T-helper 9 cell (primary cell): ENCODE measurements at places on chromosomes 11 and 22.

DNA sequence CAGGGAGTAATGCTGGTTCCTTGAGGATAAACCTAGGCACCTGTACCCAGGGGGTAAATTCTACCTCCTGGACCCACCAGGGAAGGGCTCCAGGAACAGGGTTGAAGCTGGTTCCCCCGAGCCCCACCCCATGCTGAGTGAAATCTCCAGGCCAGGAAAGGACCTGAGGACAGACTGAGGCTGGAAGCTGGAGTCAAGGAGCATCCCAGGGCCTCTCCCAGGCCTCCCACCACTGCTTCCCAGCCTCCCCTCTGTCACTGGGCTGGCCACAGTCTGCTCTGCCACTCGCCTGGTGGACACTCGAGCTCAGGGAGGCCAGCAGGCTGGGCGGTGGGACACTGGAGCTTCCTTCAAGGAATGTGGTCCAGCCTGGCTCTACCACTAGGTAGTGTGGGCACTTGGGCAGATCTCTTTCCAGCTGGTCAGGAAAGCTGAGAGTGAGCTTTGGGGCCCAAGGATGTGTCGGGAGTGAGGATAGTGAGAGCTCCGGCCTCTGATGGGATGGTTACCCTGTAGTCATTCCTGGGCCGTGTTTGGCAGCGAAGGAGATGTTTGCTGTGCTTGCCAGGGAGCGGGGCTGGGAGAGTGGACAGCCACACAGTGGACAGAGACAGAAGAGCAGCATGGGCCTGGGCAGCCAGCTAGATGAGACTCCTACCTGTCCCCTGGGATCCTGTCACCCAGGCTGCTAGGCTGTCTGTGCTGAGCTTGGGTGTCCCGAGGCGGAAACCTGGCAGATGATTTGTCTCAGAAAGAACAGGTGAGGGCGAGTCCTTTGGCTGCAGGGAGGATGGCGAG, 3.4 kb downstream of the OVOL1 start:
- DNase-seq, result no peak

- no peak for DNase-seq
Observed at GRCh38 chr11:76854709-76855108, 6.0 kb upstream of the ACER3 start.

DNA sequence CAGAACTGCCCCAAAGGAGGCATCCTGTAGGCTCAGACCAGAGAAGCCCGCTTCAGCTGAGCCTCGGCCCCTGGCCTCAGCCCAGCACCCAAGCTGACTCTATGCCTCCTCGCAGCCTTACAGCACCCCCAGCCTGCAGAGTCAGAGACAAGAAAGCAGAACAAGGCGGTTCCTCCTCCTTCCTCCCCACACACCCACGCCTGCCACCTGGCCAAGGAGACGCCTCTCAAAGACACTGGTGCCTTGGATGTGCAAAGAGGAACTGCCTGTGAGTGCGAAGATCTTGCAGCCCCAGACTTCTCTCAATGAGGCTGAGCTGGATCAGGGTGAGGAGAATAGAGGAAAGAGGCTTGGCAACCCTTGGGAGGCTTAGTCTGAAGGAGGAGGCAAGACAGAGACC, 60.2 kb downstream of the PDE2A start:
- no peak for DNase-seq

- DNase-seq, result peak; percentile 44
Observed at GRCh38 chr11:61834278-61835048, 6.4 kb downstream of the FADS2 start.

- no peak for DNase-seq
Observed at GRCh38 chr11:134049303-134049702, 19.6 kb upstream of the JAM3 start.

DNA sequence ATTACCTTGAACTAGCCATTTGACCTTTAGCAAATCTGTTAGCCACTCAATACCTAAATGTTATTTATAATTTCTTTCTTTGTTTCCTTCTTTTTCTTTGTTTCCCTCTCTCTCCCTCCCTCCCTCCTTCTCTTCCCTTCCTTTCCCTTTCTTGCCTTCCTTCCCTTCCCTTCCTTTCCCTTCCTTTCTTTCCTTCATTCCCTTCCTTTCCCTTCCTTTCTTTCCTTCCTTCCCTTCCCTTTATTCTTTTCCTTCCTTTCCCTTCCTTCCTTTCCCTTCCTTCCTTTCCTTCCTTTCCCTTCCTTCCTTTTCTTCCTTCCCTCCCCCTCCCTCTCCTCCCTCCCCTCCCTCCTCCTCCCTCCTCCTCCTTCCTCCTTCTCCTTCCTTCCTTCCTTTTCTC, 75.7 kb upstream of the KCNA4 start:
- no peak for DNase-seq

GRCh38 chr22:30894371-30894740, 74.2 kb downstream of the MORC2 start:
- DNase-seq, result no peak

GRCh38 chr11:34359548-34359891, 1.7 kb upstream of the ABTB2 start:
- no peak for DNase-seq

DNA sequence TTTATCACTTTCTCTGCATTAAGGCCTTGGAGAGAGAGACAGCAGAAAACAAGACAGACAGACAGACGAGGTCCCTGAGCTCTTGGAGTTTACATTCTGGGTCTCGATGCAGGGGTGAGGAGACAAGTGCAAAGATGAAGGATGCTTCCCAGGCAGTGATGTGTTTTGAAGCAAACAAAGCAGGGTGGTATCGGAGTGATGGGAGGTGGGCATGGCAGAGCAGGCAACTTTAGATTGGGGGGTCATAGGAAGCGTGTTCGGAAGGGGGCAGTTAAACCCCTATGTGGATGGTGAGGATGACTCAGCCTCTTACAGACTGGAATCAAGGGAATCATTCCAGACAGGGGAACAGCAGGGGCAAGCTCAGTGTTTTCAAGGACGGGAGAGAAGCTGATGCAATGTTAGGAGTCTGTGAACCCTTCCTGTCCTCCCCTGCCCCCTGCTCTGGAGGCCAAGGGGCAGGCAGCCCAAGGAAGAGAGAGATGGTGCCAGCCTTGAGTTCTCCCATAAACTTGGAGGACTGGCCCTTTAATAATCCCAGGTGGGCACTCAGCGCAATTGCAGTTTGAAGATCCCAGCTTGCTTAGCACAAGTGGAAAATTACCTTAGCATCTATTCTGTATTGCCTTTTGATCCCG, 180.2 kb downstream of the CHST1 start:
- DNase-seq, result no peak

DNA sequence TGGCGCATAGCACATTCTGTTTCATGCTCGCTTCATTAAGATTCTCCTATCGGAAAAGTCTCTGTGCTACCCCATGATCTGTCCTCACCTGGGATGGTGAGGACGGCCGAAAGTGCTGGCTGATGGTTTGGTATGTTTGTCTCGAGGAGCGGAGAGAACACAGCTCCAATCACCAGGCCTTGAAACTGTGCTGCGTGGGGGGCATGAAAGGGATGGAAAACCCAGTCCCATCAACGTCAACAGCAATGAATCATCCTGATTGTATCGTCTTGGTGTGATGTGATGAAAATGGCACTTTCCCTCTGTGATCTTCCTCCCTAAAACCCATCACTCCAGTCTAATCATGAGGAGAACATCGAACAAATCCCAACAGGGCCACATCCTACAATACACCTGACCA, 8.4 kb downstream of the FXYD6 start:
- no peak for DNase-seq

- DNase-seq, result no peak
Observed at GRCh38 chr11:95066716-95067038, at the start of gene SRSF8. Gene SRSF8, plus strand, starts transcription at chr11:95066919. Its CDS starts 308 bp downstream, at chr11:95067227.

DNA sequence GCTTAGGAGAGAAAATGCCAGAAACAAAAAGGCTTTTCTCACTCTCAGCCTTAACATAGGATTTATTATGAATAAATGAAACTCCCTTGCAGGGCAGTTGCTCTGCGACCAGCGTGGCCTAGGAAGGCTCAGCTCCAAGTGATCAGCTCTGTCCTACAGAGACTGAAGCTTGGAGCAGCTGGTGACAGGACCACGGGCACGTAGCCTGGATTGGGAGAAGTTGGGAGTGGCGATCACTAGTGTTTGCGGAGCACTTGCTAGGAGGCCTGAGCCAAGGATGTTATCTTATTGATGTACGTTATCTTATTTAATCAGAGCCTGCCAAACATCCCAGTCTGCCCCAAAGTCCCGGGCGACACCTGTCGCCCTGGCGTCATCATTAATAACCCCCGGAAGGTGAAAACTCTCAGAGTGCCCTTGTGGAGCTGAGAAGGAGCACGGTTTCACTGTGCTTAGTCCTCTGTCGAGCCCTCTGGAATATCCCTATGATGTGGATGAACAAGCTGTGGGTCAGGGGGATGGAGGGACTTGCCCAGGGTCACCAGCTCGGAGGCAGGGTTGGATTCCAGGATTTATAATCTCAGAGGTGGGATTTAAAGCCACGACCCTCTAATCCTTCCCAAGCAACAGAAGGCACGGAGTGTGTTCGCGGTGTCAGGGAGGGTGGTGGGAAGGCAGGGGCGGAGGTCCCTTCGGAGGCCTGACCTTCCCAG, 40.8 kb upstream of the SMIM38 start:
- no peak for DNase-seq

DNA sequence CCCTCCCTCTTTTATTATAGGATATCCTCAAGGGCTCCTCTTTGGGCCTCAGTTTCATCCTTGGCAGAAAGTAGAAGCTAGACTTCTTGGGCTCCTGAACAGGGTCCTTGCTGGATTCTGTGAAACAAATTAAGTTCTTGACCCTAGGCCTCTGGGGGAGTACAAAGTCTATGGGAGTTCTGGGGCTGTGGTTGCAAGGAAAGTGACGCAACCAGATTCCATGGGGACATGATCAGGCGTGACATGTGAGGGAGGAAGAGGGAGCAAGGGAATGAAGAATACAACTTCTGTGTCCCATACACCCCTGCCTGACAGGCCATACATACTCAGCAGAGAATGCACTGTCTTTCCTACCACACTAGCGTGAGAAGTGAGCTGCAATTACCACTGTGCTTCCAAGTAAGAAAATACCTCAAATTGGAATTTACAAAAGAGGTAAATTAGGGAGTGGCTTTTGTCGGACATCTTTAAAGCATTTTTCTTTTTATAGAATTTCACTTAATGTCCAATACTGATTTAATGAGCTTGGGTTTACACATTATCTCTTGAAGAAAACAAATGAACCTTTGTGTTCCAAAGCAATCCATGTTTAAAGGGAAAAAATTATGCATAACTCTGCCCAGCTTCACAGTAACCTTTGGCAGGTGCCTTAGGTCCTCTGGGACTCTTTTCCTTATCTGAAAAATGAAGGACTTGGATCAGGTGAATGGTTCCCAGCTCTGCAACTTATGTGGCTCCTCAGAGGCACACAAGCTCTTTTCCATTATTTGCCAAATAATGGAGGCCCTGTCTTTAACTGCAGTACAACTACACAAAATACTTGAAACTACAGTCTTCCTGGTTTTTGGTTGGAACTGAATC, 38.9 kb downstream of the LIMK2 start:
- no peak for DNase-seq

- no peak for DNase-seq
Observed at GRCh38 chr22:41417622-41418390, 28.8 kb downstream of the TOB2 start.

- DNase-seq, result no peak
Observed at GRCh38 chr11:117026593-117027330, 71.5 kb downstream of the SIK3 start.

GRCh38 chr11:14969901-14970323, 2.2 kb downstream of the CALCA start:
- DNase-seq, result peak; percentile 26

DNA sequence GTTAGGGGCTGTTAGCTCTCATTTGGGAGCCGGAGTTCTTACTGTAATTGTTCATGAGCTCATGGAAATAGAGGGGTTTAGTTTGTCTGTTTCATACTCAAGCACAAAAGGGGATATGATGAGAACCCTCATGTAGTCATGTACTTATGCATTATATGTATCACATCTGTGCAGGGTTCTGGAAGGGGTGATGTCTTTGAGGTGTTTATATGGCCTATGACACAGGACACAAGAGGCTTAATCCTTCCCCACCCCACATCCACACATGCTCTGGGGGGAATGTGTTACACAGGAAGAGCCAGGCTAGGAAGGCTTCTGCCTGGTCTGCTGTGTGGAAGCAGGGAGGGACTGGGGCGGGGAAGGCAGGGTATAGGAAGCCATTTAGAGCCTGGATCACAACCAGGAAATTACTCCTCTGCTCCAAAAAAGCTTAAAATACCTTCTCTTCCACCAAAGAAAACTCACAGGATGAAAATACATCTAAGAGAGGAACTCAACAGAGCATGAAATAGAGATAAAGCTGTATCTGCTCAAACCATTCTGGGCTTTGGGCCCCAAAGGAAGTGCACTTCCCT, 316.1 kb downstream of the TMEM135 start:
- no peak for DNase-seq

- DNase-seq, result no peak
Observed at GRCh38 chr22:34210301-34210700, 290.0 kb upstream of the LARGE1 start.

GRCh38 chr22:40592352-40593113, 44.0 kb downstream of the MRTFA start:
- no peak for DNase-seq

DNA sequence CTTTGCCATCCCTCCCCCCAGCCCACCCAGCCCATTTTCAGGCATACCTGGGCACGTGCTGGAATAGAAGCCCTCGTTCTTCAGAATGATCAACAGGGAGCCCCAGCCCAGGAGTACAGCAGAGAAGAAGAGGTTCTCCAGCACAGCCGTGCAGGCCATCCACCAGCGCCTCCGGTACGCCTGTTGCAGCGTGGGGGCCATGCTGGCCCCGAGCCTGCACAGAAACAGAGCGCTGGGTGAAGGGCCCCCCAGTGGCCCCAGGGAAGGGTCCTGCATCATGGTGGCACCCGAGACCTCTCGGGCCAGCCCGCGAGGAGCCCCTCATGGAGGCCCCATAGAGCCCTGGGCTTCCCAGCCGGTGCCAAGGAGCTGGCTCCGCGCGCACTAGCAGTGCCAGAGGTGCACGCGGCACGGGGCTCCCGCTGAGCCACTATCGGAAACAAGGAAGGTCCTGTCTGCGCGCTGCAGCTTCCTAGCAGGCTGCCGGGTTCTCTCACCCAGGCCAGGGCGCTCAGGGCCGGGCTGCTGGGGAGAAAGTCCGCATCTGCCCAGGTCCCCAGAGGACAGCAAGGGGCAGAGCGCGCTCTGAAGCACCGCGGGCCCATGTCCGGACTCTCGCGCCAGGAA, 1.5 kb downstream of the SLC43A1 start:
- DNase-seq, result peak; percentile 9

GRCh38 chr22:24216541-24217209, 28.2 kb downstream of the GGT5 start:
- no peak for DNase-seq

DNA sequence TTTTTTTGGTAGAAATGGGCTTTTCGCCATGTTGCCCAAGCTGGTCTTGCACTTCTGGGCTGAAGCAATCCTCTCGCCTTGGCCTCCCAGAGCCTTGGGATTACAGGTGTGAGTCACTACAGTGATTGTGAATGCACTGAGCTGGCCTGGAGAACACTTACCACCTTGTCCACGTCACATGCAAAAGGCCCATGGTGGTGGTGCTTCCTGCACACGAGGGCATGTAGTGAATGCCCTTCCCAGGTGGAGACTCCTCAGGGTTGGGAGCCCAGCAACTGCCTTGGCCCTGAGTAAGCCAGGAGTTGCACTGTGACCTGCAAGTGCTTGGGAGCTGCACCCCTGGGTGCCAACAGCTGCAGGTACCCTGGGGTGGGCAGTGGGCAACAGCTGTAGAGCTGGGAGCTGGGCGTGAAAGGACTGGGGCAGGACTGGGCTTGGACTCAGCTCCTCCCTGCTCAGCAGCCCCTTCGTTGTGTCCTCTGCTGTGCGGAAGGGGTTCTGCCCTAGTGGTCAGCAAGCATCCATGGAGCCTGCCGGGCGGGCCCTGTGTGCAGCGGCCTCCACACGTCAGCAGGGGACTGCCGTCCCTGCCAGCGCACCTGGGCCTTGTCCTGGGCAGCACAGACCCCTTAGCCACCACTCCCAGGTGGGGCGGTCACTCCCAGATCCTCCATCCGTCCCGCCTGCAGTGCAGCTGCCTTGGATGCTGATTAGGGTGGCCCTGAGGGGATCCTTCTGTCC, 9.3 kb upstream of the ADORA2A start:
- DNase-seq, result no peak
